ENCODE measurements at places on chromosomes 3 and 15.
A peak's percentile ranks its signal among the peaks of the same experiment; 100 is the strongest.

- DNase-seq = no peak
Measured at GRCh38 chr3:158663246-158663645, 9.2 kb downstream of the LXN start.

GRCh38 chr3:195906865-195907683 lies 1.3 kb downstream of the TNK2 start:
- peak; percentile 55 for DNase-seq

GRCh38 chr3:85567071-85567676 lies 608.4 kb downstream of the CADM2 start:
- DNase-seq = no peak

DNA sequence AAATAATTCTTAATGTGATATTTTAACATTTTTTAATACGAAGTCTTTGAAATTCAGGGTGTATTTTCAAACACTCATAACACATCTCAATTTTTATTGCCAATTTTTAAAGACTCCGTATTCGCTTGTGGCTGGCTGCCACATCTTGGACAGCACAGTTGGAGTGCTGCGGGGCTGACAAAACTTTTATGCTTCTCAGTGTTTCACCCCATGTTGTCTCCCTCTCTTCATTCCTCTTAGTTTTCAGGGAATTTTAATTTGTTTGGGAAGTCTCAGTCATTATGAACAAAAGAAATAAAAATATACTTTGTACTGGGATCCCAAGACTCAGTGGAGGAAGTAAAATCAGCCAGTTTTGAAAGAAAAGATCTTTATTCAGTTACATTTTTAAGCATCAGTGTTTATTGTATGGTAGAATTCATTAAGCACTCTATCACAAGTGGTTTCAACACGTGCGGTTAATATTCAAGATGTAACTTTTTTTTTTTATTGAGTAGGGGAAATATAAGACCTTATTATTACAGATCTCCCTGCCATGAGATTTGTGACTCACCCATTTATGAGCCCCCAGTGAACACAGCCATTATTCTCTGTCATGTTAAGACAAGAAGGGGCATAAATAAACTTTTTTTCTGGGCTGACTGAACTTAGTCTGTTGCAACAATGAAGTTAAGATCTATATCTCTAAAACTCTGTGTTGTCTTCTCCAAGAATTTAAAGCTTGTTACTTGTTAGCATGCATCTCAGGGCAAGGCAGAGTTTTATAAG lies 26.8 kb downstream of the KAT2B start:
- no peak for DNase-seq

- no peak for DNase-seq
Measured at GRCh38 chr3:149023951-149024350, 32.6 kb downstream of the GYG1 start.

- no peak for DNase-seq
Measured at GRCh38 chr3:161548301-161548700, 51.7 kb downstream of the OTOL1 start.

DNA sequence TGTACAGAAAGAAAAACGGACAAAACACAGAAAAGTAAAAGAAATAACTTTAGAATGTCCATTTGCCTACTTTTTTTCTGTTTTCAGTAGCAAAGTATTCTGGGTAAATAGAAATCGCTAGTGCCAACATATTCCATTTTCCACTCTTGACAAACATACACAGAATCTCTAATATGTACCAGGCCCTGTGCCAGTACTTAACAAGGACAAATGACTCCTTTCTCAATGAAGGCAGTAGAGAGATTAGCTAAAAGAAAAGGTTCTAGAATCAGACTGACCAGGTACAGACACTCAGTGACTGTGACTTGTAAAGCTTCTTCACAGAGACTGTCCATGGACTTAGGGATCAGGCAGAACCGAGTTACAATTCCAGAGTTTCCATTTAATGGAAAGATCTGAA lies 165.8 kb upstream of the STAC start:
- no peak for DNase-seq

- DNase-seq = no peak
Measured at GRCh38 chr3:10556312-10556711, 50.9 kb upstream of the ATP2B2 start.

- DNase-seq = no peak
Measured at GRCh38 chr3:88032245-88032644, 26.6 kb downstream of the CGGBP1 start.

DNA sequence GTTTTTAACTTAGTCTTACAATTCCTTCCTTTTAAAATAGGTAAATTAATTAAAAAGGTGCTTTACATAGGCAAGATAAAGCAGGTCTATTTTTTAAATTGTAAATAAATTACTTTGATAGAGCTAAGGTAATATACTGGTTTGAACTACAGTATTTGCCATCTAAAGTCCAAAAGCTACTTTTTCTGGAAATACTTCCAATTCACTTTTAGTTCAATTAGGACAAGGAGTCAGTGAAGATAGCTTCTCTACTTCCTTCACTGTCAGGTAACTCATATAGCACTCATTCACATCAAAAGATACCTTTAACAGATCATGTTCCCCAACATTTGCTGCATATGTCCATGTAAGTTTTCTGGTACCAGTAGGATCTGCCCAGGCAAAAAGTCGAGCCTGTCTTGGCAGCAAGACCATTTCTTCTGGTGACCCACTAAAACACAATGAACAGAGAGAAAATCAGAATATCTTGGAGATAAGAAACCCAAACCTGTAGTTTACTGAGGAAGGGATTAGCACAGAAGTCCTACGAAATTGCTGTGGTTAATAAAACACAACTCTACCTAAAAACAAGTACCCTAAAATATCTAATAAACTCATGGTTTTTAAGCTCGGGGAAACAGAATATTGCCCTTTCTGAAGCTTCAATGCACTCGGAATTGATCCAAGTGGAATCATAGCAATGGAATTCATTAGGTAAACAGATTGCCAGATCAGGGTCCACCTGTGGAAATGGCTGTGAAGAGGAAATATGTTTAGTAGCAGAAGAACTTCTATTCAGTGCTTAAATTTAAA lies 153.1 kb downstream of the VPS13C start:
- no peak for DNase-seq

DNA sequence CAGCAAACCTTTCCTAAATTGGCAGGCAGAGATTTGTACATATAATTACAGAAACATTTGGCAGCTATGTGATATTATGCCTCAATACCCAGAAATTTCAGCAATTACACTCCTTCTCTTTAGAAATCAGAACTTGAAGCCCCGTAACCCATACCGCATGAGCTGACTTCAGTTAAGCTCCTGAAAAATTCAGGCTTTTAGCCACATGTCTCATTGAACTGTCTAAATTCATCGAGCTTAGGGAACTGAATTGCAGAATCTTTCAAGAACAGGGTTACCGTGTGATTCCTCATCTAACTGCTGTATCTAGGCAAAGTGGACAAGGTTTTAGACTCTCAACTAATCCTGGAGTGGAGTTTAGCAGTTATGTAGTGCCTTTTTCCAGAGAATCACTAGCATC lies 333.0 kb downstream of the EPHA3 start:
- no peak for DNase-seq

DNA sequence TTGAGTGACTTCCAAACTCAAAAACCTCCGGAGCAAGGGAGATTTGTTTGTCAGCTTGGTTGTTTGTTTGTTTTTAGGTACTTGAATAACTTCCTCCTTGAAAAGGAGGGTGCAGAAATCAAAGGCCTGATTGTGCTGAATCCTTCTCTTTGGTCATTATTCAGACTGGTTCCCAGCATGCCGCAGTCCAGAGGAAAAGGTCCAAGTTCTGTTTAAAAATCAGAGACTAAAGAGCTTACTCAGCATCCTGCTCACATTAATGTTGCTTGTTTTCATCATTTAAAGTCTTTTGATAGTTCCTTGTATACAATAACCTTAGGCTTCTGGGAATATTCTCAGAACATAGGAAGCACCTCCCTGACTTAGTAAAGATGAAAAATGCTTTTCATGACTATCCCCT lies 982 bp upstream of the SCG3 start:
- DNase-seq = no peak

DNA sequence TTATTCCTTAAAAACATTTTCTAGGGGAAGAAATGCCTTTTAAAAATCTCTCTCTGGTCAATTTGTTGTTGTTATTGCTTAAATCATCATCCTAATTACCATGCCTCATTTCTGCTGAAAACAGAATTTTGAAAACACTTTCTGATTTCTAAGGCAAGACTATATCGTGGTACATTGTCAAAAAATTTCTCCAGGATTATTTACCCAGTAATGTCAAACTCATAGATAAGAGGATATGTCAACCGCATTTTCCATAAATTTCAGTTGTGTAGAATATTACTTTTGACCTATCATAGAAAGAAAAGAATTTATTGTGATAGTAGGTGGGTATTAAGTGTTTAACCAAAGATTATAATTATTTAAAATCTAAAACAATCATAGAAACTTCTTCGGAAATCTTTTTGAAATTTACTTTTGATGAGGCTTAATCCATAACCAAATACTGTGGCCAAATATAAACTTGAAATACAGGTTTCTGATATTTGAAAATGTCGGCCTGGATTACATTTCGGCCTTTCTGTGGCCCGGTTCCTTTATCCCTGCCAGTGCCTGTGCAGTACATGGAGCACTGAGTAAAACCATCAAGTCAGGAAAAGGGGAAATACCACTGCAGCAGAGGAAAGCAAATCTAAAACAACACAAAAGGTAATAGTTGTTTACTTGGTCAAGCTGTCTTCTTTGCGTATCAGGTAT lies 173.4 kb downstream of the MYRIP start:
- no peak for DNase-seq

DNA sequence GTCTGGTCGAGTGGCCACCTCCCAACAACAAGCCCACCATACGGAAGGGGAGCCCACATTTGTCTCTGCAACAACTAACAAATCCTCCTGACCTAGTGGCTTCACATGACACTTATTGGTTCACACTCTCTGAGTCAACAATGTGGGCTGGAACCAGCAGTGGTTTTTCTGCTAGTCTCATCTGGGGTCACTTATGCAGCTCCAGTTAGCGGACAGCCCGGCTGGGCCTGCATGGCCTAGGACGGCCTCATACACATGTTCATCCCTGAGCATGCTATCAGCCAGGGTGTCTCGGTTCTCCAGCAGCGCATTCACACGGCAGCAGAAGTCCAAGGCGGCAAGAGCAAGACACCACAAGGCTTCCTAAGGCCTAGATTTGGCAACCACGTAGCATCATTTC lies 281.7 kb downstream of the XXYLT1 start:
- DNase-seq = no peak

GRCh38 chr3:95710684-95711083 lies 1103.7 kb upstream of the EPHA6 start:
- no peak for DNase-seq

DNA sequence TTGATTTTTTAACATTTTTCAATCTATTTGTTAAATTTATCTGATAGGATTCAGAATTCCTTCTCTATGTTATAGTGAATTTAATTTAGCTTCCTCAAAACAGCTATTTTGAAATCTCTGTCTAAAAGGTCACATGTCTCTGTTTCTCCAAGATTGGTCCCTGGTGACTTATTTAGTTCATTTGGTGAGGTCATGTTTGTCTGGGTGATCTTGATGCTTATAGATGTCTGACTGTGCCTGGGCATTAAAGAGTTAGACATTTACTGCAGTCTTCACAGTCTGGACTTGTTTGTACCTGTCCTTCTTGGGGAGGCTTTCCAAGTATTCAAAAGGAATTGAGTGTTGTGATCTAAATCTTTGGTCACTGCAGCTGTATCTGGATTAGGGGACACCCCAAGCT lies 169.5 kb upstream of the C2CD4B start:
- DNase-seq = no peak

DNA sequence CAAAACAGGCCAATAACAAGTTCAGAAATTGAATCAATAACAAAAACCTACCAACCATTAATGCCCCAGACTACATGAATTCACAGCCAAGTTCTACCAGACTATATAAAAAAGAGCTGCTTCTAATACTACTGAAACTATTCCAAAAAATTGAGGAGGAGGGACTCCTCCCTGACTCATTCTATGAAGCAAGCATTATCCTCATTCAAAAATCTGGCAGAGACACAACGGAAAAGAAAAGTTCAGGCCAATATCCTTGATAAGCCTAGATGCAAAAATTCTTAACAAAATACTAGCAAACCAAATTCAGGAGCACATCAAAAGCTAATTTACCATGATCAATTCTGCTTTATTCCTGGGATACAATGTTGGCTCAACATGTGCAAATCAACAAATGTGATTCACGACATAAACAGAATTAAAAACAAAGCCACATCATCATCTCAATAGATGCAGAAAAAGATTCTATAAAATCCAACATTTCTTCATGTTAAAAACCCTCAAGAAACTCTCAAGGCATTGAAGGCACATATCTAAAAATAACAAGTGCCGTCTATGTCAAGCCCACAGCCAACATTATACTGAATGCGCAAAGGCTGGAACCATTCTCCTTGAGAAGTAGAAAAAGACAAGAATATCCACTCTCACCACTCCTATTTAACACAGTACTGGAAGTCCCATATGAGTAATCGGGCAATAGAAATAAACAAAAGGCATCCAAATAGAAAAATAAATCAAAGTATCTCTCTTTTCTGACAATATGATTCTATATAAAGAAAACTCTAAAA lies 573.6 kb upstream of the GRM7 start:
- DNase-seq = no peak
